Vagina (tissue), 2 donors: ENCODE measurements at places on chromosomes 4 and X.

- no peak for DNase-seq
Measured at GRCh38 chr4:121705521-121705920, 8.7 kb upstream of the ANXA5 start.

DNA sequence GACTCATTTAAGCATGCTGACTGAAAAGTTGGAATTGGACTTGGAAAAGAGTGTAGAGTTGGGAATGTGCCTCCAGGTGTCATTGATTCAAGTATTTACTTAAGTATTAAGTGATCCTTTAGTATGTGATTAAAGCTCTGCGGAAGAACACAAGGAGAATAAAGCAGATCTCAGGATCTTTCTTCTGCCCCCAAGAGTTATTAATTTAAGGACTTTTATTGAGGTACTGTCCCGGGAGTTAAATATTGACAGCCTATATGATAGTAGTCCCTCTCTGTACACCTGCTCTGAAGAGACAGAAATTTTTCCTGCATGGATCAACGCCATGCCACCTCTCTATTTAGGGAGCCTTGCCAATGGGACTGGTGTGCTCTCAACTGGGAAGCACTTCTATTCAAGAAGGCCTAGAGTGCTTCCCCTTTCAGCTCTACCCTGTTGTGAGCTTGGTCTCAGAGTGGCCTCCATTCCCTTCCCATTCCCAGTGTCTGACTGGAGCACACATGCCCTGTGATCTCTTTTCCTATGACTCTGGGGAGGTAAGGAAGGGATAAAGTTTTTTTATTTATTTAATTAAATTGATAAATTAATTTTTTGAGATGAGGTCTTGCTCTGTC, 75.9 kb downstream of the SHISA3 start:
- DNase-seq, result no peak

GRCh38 chrX:132481449-132481848, 7.4 kb downstream of the MBNL3 start:
- DNase-seq, result no peak

GRCh38 chr4:178612733-178613132, 1170.5 kb upstream of the AGA start:
- no peak for DNase-seq

GRCh38 chrX:25025615-25026014, 9.8 kb upstream of the ARX start:
- DNase-seq, result no peak

- DNase-seq, result no peak
Measured at GRCh38 chr4:169071747-169072146, 61.7 kb upstream of the CBR4 start.

GRCh38 chrX:103310555-103311398, at the start of gene BEX2:
Gene BEX2 (minus strand): TSS chrX:103310990. CDS start chrX:103309976, 1,014 bp downstream.
- no peak for DNase-seq

GRCh38 chrX:108270739-108271396, 167.4 kb downstream of the COL4A6 start:
- DNase-seq, result no peak
